ACHN (cell line): ENCODE measurements at places on chromosomes 16 and 17.

- no peak for DNase-seq
Measured at GRCh38 chr17:13395862-13396261, 205.9 kb downstream of the HS3ST3A1 start.

DNA sequence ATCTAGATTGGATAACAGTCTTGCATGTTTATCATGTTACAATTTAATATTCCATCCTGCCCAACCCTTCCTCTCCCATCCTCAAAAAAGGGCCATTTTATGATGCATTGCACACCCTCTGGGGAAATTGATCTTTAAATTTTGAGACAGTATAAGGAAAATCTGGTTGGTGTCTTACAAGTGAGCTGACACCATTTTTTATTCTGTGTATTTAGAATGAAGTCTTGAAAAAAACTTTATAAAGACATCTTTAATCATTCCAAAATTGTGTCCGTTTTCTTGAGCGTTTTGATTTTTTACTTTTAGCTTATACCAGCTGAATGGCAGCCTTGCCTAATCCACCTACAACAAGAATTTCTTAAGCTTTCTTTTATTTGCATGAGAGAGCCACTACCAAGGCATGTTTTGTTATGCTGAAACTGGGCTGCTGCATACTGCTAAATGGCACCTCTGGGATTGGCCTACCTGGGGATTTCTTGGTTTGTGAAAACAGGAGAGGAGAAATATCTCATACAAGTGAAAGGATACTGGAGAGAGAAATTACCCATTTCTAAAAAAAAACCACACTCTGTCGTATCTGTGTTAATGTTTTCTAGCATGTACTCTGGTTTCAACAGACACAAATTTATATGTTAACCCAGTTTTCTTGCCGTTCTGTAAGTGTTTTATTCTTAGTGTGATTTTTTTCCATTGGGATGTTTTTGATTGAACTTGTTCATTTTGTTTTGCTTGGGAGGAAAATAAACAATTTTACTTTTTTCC is 52.2 kb downstream of the TUBD1 start:
- peak; percentile 50 for DNase-seq

GRCh38 chr16:12159672-12160071 is 183.1 kb downstream of the SNX29 start:
- DNase-seq = no peak

GRCh38 chr17:10439816-10440215 is 18.1 kb upstream of the MYH8 start:
- DNase-seq = no peak

DNA sequence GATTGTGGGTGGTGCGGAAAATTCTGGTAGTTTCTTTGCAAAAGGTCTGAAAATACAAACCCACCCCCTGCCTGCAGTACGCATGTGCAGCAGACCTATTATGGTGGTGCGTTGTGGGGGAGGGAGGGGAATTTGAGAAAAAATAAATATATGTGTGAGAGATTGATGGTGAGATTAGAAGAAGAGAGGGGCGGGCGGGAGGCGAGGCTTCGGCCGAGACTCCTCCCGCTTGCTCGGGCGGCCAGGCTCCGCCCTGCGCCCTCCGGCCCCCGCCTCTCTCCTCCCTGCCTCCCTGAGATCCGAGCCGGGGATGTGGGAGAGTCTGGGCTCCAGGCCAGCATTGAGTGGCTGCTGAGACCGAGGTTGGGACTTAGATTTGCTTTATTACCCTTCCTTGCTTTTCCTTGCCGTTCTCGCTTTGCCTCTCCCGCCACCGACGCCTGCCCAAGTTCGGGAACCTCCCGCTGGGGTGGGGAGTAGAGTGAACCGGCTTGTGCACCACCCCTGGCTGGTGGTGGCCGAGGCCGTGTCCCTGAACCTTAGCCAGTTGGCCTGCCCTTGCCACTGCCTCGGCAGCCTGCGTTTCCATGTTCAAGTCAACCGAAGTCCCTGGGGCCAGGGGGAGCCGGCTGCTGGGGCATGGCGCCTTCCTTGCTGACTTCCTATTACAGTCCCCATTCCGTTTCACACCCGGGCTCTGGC is 956 bp upstream of the CHD3 start:
- DNase-seq = peak; percentile 96

DNA sequence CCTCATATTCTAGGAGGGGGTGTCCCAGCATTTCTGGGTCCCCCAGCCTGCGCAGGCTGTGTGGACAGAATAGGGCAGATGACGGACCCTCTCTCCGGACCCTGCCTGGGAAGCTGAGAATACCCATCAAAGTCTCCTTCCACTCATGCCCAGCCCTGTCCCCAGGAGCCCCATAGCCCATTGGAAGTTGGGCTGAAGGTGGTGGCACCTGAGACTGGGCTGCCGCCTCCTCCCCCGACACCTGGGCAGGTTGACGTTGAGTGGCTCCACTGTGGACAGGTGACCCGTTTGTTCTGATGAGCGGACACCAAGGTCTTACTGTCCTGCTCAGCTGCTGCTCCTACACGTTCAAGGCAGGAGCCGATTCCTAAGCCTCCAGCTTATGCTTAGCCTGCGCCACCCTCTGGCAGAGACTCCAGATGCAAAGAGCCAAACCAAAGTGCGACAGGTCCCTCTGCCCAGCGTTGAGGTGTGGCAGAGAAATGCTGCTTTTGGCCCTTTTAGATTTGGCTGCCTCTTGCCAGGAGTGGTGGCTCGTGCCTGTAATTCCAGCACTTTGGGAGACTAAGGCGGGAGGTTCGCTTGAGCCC is 11.6 kb downstream of the STH start:
- DNase-seq = no peak

GRCh38 chr16:10561425-10561824 is 19.0 kb downstream of the EMP2 start:
- DNase-seq = no peak

GRCh38 chr17:45332505-45332904 is 15.7 kb upstream of the MAP3K14 start:
- DNase-seq = no peak

GRCh38 chr16:13102401-13102800 is 201.0 kb downstream of the SHISA9 start:
- DNase-seq = no peak

DNA sequence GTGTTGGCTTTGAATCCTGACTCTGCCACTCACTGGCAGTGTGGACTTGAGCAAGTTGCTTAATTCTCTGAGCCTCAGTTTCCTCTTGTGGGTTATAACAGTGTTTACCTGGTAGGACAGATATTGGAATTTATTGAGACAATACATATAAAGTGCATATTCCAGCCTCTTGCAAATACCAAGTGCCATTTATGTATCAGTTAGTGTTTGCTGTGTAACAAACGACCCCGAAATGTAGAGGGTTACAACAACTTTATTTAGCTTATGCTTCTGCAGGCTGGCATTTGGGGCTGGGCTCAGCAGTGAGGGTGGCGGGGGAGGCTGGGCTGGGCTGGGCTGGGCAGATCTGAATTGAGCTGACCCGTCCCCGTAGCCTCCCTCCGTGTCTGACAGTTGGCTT is 42.4 kb upstream of the IL21R start:
- no peak for DNase-seq

DNA sequence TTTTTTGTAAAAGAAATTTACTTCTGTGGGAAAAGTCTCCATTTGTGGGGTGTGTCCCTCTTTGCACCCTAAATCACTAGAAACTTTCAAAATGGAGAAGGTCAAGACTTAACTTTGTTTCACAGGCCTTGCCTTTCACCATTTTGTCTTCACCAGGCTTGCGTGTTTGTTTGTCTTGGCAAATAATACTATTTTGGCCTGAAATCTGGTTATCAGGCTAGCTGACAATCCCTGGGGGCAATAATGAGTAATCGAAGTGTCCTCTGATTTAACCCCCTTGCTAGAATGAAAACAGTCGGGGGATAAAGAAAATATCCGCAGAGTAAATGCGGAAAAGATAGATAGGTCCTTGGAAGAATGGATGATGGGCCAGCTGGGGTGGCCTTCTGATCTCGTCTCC is 34.5 kb downstream of the SLC39A11 start:
- no peak for DNase-seq

DNA sequence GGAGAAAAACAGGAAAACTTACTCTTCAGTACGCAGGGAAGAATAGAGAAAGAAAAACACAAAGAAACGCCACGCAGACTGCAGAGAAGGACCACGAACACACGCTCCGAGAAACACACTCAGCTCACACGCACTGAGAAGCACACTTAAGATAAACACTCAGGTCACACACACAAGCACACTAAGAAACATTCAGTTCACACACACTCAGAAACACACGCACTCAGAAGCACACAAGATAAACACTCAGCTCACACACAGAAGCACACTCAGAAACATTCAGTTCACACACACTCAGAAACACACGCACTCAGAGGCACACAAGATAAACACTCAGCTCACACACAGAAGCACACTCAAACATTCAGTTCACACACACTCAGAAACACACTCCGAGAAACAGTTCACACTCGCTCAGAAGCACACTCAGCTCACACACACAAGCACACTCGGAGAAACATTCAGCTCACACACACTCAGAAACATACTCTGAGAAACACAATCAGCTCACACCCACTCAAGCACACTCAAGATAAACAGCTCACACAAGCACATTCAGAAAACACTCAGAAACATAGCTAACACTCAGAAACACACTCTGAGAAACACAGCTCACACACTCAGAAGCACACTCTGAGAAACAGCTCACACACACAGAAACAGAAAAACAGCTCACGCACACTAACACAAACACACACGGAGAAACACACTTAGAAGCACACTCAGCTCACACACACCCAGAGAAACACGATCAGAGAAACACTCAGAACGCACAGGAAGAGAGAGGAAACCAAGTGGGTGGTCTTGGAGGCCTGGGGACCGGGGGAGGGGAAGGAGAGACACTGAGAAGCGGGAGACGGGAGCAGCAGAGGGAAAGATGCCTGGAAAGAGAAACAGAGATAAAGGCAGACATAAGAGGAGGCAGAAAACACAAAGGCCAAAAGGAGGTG is 908 bp downstream of the TMEM98 start:
- DNase-seq = peak; percentile 19

GRCh38 chr17:66791347-66791746 is 43.6 kb upstream of the CACNG5 start:
- no peak for DNase-seq

DNA sequence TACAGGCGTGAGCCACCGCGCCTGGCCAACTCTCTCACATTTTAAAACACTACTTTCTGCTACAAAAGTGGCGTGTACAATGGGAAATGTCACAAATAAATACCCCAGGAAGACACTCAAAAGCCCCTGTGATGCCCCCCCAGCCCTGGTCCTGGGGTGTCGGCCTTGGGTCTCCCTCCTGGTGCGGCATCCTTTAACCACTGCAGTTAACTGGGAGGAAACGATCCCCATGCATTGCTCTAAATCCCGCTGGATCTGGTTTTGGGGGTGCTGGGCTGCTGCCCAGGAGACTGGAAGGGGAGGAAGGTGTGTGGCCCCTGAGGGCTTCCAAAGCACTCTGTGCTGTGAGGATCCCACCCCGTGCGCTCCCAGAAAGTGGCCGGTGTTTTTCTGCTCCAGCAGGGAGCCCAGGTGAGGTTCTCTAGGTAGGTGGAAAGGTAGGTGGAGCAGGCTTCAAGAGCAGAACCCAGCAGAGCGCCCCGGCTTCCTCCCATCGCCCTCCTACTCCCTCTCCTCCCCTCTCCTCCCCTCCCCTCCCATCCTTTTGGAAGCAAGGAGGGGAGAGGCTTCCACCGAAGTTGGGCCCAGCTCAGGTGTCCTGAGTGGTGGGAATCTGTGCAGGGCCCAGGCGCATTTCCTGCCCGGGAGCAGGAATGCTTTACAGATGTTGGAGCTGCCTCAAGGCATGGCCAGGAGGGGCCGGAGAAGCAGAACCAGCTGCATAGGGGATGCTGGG is 363.3 kb downstream of the SEC14L1 start:
- DNase-seq = no peak

GRCh38 chr17:78812855-78813254 is 27.8 kb downstream of the USP36 start:
- no peak for DNase-seq

DNA sequence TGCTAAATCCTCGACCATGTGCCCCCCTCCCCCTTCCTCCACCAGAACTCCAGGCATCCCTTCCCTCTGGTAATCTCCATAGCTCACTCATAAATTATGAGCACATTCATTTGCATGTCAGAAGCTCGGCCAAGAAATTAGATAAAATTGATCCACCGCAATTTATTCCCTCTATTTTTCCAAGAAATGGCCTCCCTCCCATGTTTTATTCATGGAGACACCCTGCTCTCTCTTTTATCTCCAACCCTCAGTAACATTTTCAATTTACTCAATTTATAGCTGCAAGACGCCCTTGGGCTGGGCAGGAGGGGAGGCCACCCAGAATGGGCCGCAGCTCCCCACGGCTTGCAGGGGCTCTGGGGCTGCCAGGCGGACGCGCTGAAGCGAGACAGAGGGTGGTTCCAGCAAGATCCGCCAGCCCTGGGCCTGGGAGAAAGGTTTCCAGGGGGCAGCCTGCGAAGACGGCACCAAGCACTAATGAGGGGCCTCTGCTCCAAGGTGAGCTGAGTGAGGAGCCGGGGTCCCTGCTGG is 54.7 kb upstream of the ZNF423 start:
- no peak for DNase-seq

- DNase-seq = peak; percentile 71
Measured at GRCh38 chr17:29622337-29623282, at the start of gene CORO6. TSS of gene CORO6 (minus strand) at chr17:29622912. CDS start at chr17:29621421, 1,491 bp downstream.

GRCh38 chr16:67206838-67207248 is 7.9 kb downstream of the ELMO3 start:
- DNase-seq = no peak

GRCh38 chr17:42334677-42335076 is 46.4 kb downstream of the STAT5A start:
- DNase-seq = no peak

- DNase-seq = peak; percentile 58
Measured at GRCh38 chr17:72603420-72604242, 482.8 kb downstream of the SOX9 start.

GRCh38 chr17:82065638-82066303 is at the start of gene DUS1L:
TSS of gene DUS1L (minus strand) at chr17:82065804. CDS start at chr17:82065059, 745 bp downstream.
- DNase-seq = peak; percentile 61

DNA sequence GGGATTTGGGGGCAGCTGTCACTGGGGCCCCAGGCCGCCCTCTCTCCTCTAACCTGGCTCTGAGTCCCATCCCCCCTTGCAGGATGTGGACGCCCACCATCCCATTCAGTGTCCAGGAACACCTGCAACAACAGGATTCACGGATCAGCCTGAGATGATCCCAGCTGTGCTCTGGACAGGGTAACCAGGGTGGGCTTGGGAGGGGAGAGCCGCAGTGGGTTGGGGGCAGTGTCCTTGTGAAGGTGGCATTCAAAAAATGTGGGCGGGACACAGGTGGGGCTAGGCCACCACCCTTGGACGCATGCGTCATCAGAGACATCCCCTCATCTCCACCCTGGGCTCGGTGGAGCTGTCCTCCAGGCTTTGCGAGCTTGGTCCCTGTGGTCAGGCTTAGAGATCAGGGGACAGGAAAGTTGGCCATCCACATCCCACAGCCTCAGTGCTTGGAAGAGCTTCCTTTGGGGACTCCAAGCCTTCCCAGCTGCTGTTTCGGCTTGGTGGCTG is 19.1 kb downstream of the DEXI start:
- no peak for DNase-seq

GRCh38 chr16:31052114-31052513 is 18.8 kb downstream of the STX4 start:
- peak; percentile 97 for DNase-seq

- DNase-seq = no peak
Measured at GRCh38 chr16:29747947-29748759, 2.4 kb upstream of the C16orf54 start.
